ENCODE measurements at places on chromosomes 1 and 21.

DNA sequence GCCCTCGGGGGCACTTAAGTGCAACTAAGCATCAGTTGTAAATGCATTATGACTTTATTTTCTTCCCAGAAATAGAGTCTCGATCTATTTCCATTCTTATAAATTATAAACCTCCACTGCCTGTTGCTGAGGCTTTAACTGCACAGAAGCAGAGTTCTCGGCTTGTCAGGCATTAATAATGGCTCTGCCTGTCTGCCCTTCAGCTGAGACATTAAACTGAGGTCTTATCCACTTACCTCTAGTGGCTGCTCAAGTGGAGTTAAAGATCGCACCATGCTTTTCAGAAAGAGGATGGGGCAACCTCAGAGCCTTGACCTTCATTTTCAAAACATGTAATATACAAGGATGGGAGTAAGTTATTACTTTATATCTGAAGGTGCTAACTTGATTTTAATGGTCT is 597.6 kb upstream of the PRMT6 start:
- no peak for DNase-seq

GRCh38 chr1:198761859-198762616 is 123.2 kb downstream of the PTPRC start:
- DNase-seq: no peak

GRCh38 chr1:240516069-240516468 is 95.9 kb downstream of the GREM2 start:
- DNase-seq: no peak

DNA sequence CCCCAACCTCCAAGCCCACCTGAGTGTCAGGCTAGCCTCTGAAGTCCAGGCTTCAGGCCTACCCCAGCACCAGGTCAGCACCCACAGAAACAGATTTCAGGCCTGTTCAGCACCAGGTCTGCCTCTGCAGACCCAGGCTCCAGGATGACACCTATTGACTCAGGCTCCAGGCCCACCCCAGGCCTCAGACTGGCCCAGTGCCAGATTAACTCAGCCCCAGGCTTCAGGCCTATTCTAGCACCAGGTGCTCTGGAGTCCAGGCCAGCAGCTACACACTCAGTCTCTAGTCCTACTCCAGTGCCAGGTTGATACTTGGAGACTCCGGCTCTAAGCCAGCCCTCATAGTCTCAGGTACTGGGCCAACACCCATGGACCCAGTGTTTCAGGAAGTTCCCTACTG is 541.7 kb upstream of the PBX1 start:
- DNase-seq: no peak
